ENCODE measurements at places on chromosomes 1 and 21.

DNA sequence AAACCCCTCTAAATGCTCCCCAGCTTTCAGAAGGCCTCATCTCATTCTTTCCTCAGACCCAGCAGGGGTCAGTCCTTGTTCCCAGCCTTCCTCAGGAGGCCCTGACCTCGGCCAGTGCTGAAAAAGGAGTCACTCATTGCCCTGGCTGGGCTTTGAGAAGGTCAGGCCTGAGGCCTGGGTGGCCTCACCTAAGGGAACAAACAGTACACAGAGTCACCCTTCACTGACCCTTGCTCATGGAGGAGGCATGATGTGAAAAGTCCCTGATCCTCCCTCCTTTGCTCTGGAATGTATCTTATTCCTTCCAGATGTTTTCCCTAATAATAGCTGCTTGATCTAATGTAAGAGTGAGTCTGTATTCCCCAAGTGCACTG is 117.7 kb upstream of the SLC44A3 start:
- no peak for DNase-seq

GRCh38 chr1:1178794-1179331 is 5.2 kb downstream of the TTLL10 start:
- peak; percentile 21 for DNase-seq

GRCh38 chr1:91201694-91202093 is 179.9 kb upstream of the ZNF644 start:
- no peak for DNase-seq

- DNase-seq: peak; percentile 37
These were observed 50.1 kb downstream of the SSBP3 start for GRCh38 chr1:54355931-54356679.

DNA sequence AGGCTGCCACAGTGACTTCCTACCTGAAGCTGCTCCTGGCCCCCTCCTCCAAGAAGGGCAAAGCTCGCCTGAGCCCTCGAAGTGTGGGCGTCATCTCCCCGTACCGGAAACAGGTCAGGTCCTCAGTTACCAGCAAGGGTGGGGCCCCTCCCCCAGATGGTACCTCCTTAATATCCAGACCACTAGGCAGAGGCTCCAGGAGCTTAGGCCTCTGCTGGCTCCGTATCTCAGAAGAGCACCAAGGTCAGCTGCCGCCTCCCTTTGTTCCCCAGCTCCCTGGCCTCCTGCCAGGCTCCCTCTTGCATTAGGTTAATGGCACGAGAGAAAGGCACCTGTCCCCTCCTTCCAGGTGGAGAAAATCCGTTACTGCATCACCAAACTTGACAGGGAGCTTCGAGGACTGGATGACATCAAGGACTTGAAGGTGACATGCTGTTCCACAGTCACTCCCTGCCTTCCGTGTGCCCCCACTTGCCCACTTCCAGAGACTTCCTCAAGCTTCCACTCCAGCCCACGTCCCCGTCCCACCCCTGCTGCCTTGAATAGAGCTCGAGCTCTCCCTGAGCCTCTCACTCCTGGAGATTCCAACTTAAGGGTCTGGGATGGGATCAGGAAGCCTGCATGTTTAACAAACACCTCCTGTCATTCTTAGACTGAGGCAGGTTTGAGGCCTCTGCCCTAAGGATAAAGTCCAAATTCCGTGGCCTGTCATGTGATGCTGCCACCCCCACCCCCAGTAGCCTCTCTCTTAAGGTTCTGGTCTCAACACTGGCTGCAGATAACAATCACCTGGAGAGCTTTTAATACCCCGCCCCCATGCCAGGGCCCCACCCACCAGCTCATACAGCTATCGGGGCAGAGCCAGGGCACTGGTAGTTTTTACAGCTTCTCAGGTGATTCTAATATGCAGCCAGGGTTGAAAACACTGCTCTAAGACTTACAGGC is 8.3 kb downstream of the RHOC start:
- peak; percentile 15 for DNase-seq

GRCh38 chr1:25817840-25818501 is 1.8 kb upstream of the MTFR1L start:
- DNase-seq: no peak

DNA sequence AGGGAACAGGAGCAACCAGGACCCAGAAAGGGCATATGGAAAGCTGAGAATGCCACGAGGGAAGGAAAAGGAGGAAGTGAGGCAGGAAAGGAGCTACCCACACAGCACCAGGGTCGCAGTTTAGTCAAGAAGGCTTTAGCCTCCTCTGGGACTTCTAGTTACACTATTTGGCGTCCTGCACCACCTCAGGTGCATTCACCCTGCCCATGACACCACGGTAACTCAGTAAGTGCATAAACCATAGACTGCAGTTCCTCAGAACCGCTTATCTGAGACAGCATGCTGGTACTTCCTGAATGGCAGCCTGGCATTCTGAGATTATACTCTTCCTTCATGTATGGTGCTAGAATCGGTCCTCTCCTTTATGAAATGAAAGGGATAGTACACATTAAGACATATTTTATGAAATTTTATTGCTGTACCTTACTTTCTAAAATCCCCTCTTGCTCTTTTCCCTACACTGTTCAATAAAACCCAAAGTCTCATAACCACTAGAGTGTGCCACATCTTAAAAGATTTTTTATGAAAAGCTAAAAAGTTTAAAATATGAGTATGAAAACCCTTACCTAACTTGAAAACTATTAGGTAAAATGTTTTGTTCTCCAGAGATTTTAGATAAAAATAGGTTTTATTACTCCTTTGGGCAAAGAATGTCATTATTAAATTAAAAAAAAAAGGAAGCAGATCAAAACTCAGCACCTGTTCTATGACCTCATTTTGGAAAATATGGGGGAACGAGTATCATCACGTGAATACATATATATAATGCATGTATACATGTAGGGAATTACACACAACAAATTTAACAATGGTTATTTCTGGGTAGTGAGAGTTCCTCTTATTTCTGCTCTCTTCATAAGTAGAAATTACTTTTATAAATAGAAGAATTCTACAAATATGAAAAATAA is 67.3 kb downstream of the VAV3 start:
- no peak for DNase-seq

DNA sequence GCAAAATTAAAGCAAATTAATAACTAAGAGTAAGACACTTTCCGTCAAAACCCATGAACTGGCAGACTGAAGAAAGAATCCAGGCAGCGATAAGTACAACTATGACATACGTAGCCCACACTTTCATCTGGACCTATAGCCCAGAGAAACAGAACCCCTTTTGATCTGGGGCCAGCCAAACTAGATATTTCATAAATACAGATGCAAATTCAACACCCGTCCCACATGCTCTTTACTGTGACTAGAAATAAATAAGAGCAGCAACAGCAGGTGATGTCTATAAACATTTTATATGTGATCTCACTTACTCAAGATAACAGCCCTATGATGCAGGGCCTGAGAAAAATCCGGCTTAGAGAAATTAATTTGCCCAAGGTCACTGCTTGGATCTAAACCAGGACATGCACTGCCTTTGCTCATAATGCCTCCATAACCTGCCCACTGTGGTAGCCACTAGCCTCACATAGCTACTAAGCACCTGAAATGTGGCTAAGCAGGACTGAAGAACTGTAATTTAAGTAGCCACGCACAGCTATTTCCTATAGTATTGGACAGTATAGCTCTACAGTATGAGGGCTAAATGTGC is 130.2 kb downstream of the TGFBR3 start:
- no peak for DNase-seq

GRCh38 chr21:14900058-14900457 is 164.7 kb downstream of the NRIP1 start:
- DNase-seq: no peak

- no peak for DNase-seq
These were observed 265.6 kb downstream of the TM2D1 start for GRCh38 chr1:61459345-61459744.

- peak; percentile 78 for DNase-seq
These were observed 18.7 kb upstream of the F5 start for GRCh38 chr1:169604781-169605560.

GRCh38 chr1:230909974-230910754 is 41.8 kb upstream of the C1orf198 start:
- no peak for DNase-seq

DNA sequence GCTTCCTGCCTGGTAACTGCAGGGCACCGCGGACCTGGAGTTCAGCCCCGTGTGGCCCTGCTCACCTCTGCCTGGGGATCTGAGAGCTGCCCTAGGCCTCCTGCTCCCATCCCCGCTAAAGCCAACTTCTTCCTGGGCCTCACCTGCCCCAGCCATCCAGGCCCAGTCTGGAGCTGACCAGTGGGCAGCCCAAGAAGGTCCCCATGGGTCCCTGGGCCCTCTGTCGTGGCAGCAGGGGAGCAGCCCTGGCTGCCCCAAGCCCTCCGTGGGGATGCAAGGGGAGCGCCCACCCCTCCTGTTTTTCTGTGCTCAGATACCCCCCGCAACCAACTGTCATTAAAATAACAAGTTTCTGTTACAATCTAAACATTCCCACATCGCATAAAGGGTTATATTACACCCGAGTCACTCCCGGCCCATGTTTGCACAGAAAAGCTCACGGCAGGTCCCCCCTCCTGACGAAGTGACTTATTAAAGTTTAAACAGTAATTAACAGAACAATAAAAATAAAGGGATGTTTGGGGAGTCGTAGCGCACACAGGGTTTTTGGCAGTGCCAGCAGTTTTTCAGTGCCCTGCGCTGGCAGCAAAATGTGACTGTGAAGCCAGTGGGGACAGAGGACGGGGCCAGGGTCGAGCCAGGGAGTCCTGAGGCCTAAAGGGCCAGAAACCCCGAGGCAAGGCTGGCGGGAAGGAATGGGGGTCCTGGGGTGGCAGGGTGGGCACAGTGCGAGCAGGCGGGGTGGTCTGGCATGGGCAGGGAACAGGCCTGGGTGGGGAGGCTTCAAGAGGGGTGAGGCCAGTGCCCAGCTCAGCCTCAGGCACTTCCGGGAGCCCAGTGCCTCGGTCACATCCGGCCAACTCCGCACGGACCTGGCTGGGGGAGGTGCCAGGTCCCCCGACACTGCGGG is 121.5 kb downstream of the CASZ1 start:
- DNase-seq: no peak

- no peak for DNase-seq
These were observed 42.6 kb upstream of the GPR153 start for GRCh38 chr1:6303397-6304012.

DNA sequence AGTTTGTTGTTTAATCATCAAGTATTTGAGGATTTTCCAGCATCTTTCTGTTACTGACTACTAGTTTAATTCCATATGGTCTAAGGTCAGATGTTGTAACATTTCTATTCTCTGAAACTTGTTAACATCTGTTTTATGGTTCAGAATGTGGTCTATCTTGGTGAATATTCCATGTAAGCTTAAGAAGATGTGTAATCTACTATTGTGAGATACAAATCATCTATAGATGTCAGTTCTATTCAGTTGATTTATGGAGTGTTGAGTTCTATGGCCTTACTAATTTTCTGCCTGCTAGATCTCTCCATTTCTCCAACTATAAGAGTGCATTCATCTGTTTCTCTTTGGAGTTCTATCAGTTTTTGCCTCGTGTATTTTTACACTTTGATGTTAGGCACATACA is 31.5 kb downstream of the WARS2 start:
- no peak for DNase-seq

DNA sequence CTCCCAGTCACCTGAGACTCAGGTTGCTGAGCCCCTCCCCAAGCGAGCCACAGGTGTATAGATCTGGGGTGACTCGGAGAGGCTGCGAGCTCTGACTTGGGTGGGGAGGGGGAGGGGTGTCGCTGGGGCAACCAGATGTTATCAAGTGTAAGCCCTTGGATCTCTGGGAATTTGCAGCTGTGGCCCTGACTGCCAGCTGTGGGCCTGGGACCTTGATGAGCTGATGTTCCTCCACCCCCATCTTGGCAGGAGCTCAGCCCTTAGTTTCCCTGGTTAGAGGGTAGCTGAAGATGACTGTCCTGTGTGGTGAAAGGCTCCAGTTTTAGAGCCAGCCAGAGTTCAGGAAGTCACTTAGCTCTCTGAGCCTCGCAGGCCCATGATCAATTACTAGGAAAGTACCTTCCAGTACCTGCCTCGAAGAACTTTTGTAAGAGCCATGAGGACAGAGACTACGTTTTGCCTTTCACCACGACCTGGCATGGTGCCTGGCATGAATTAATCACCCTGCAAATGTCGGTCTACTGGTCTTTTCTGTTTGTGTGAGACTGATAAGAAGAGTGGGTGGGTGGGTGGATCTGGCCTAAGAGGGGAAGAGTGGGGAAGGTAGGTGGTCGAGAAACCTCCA is 55.8 kb downstream of the YARS1 start:
- no peak for DNase-seq

DNA sequence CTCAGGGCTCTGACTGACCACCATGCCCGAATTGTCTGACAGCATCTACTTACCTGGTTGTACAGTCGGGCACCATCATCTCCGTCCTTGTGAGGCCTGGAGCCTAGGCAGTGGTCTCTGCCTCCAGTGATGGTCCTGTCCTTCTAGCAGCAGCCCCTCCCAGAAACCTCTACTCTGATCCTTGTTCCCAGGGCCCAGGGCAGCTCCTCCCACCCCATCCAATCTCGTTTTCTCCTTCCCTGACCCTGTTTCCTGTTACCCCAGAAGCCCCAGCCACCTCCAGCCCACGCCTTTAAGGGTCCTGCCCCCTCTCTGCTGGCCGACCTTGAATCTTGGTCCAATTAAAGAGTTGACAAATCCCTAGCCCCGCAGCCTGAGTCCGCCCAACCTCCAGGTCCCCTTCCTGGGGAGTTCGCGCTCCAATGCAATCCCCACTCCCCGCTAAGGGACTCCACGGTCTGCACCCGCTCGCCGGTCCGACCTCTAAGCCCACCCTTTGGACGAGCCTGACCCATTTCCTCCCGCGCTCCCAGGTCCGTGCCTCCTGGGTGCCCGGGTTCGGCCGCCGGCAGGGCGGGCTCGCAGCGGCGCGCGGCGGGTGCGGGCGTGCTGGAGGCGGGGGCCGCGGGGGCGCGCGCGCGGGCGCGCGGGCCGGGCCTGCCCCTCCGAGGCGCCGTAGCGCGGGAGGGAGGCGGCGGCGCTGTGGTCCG is at the start of gene B4GALT2:
Gene B4GALT2 (plus strand): TSS at position 660 of the 710 bp plus-strand sequence. CDS start 1,951 bp downstream, outside the sequence.
- DNase-seq: peak; percentile 58

- DNase-seq: no peak
These were observed 2.2 kb downstream of the LMO4 start for GRCh38 chr1:87330885-87331364.

DNA sequence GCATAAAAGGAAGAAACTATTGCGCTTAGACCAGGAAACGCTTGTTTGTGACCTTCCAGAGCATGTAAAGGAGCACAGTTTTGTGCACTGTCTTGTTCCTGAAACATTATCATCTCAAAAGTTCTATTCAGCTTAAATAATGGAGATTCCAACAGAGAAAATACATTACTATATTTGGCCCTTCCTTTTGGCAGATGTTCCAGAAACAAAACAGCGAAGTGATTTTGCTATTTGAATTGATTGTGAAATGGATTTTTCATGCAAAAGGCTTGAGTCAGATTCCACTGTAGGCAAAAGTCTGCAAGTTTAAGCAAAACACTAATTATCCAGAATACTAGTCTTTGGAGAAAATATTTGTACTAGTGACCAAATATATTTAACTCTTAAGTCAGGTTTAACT is 80.3 kb upstream of the PTBP2 start:
- DNase-seq: no peak

Measured in activated naive CD4-positive, alpha-beta T cell treated with anti-CD3 and anti-CD28 coated beads, Interleukin-2, amount 10 ng/mL, durations not matched to agents 7 days and 5 days (primary cell).